ENCODE measurements at places on chromosomes 1 and 21. TPM values are rescaled to one million over a fixed set of nuclear protein-coding genes. Genes with fewer than 3 reads are reported as not detected.

The FAAH gene
- total RNA-seq: 1.8 TPM

The FCGR1A gene
- not detected for total RNA-seq

The PRKAA2 gene
- 2.2 TPM for total RNA-seq

The SESN2 gene
- total RNA-seq: 27.0 TPM

The YBX1 gene
- 905 TPM for total RNA-seq

The PCSK9 gene
- 13.7 TPM for total RNA-seq

The TP73 gene
- total RNA-seq: not detected

The KCND3 gene
- 0.57 TPM for total RNA-seq

The GNAT2 gene
- total RNA-seq: 0.28 TPM

The TIE1 gene
- total RNA-seq: 0.14 TPM

The CASZ1 gene
- total RNA-seq: under 0.01 TPM

The GNG4 gene
- total RNA-seq: 3.7 TPM

The AMY1B gene
- total RNA-seq: not detected

The FUBP1 gene
- 75.2 TPM for total RNA-seq

The LAMTOR2 gene
- total RNA-seq: 86.5 TPM

The CELA2B gene
- total RNA-seq: 0.18 TPM

The ADORA3 gene
- not detected for total RNA-seq

The TMPRSS3 gene
- not detected for total RNA-seq

The CFAP126 gene
- total RNA-seq: not detected

The ADGRB2 gene
- 7.0 TPM for total RNA-seq

The PTPRC gene
- total RNA-seq: under 0.01 TPM

The PLEKHA6 gene
- 1.5 TPM for total RNA-seq

The F13B gene
- not detected for total RNA-seq

The GPR37L1 gene
- total RNA-seq: under 0.01 TPM

The MIXL1 gene
- not detected for total RNA-seq

The PCBP3 gene
- 1.6 TPM for total RNA-seq

The TSPEAR gene
- total RNA-seq: not detected

The ZNF496 gene
- 8.6 TPM for total RNA-seq

The TRIM17 gene
- total RNA-seq: 0.09 TPM

The ANGPTL1 gene
- 8.8 TPM for total RNA-seq

The SLFNL1 gene
- total RNA-seq: 0.28 TPM

The TMEM35B gene
- total RNA-seq: 36.6 TPM

The AADACL3 gene
- total RNA-seq: not detected

The PKP1 gene
- total RNA-seq: under 0.01 TPM

The MATN1 gene
- 0.14 TPM for total RNA-seq

The MYBPHL gene
- not detected for total RNA-seq

The SH3BP5L gene
- total RNA-seq: 22.4 TPM

The LCE1F gene
- total RNA-seq: not detected

The CLIC6 gene
- total RNA-seq: 0.09 TPM

The TMEM51 gene
- total RNA-seq: 6.8 TPM

The LRRC8C gene
- total RNA-seq: 2.6 TPM

The CD1B gene
- total RNA-seq: not detected

The CA14 gene
- not detected for total RNA-seq

The NCSTN gene
- total RNA-seq: 83.9 TPM

The SFN gene
- total RNA-seq: 0.28 TPM

The IL24 gene
- total RNA-seq: 0.55 TPM

The VWA5B1 gene
- total RNA-seq: not detected

The GIPC2 gene
- 0.14 TPM for total RNA-seq

The SPSB1 gene
- 16.6 TPM for total RNA-seq

The FAM131C gene
- total RNA-seq: 0.09 TPM

The HDGF gene
- total RNA-seq: 125 TPM
